ENCODE measurements at places on chromosomes 5 and 9.

- no peak for DNase-seq
Measured at GRCh38 chr5:6823996-6824395, 110.8 kb downstream of the TENT4A start.

DNA sequence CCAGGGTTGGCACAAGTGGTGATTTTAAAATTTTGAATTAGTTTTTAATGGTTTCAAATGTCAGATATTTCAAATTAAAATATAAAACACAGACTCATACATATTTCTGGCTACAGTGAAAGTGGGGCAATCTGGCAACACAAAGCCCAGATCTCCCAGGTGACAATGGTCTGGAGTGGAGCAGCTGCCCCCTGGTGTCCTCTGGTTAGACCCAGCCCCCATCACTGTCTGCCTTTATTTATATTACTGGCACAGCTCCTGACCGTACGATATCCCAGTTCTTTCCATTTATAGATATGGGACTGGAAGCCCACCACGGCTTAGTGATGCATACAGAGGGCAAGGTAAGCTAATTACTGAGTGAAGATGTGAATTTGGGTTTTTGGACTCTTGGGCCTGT lies 37.3 kb downstream of the MACIR start:
- DNase-seq, result no peak

- DNase-seq, result no peak
Measured at GRCh38 chr5:141632650-141633049, 4.0 kb downstream of the HDAC3 start.

- DNase-seq, result no peak
Measured at GRCh38 chr5:558326-558725, 34.1 kb upstream of the SLC9A3 start.

- no peak for DNase-seq
Measured at GRCh38 chr9:136239983-136240330, 5.7 kb downstream of the QSOX2 start.

DNA sequence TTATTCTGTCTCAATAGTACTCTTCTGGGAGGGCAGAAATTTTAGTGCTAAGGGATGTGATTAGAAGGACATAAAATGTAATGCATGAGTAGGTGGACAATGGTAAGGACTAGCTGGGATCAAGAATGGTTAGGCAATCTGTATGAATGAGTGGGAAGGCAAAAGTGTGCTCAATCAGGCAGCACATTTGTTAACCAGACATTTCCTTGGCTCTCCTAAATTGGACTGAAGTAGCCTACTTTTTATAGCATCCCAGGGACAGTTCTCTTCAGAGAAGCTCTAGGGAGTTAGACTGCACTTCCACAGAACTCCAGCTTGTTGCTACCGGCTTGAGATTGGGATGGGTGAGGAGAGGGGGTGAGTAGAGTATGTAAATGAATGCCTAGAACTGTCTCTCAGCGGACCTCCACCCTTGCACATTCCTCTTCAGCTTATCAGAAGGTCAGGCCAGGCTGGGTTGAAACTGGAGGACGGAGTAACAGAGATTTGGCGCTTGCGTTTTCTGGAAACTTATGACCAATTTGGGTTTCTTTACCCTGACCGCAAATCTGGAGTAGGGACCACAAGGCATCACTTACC lies 19.0 kb upstream of the ARL14EPL start:
- DNase-seq, result no peak

DNA sequence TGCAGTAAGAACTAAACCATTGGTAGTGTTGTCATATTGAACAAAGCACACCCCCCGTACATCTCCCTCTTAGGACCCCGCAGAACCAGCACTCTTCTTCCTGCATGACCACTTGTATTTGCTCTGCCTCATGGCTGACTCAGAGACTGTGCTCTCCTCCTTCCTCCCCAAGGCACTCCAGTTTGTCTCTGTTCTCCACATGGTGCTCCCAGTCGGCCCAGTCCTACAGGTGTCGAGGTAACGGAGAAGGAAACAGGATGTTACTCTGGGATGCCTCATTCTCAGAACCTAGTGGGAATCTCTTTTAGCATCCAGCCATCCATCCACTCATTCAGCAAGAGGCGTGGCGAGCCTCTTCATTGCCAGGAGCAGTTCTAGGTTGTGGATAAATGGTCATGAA lies 97.0 kb upstream of the NIPAL4 start:
- DNase-seq, result no peak

DNA sequence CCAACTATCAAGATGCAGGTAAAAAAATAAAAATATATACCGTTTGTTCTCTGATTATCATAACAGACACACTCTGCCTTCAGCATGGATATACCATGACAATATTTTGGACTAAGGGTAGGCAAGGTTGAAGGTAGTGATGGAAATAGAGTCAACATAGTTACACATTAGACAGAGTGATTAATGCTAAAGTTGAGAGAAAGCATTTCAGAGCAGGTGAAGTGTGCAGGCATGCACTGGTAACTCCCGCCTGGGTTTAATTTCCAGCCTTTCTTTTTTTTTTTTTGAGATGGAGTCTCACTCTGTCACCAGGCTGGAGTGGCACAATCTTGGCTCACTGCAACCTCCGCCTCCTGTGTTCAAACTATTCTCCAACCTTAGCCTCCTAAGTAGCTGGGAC lies 458.5 kb downstream of the TLR4 start:
- DNase-seq, result no peak

DNA sequence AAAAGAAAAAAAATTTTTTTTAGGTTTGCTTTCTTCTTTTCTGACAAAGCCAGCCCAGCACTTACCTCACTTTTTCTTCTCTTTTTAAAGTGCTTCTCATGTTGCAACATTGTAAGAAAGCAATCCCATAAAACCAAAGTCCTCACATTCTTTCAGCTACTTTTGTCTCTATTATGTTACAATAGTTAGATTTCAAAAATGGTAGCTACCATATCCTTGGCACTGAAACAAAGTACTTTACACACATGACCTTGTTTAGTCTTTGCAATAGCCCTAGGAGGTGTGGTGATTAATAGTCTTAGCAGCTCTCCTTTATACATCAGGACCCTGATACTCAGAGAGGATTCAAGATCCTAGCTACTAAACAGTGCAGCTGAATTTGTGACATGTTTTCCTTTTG lies 23.5 kb upstream of the CARTPT start:
- no peak for DNase-seq

- no peak for DNase-seq
Measured at GRCh38 chr5:154236-154635, 37.1 kb upstream of the LRRC14B start.

DNA sequence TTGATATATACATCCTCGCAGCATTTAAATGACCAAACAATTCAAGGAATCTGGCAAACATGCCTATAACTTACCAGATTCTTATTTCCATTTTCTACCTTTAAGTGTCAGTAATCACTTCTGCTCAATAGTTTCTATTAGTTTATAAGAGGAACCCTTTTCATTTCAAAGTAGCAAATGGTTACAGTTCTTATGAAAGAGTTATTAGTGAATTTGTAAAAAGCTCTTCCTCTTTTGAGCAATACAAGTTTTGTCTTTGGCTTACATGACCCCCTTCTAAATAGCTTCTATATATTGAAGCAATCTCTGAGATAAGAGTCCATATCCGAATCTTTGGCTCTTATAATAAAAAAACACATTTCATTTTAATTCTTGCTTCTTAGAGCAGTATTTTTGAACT lies 42.0 kb downstream of the ELL2 start:
- DNase-seq, result no peak

GRCh38 chr5:33891788-33892619 lies at the start of gene ADAMTS12:
Gene ADAMTS12, minus strand, starts transcription at chr5:33891990. Its CDS starts 134 bp downstream, at chr5:33891856.
- DNase-seq, result no peak

GRCh38 chr5:146680846-146681584 lies 165.0 kb upstream of the GPR151 start:
- no peak for DNase-seq

GRCh38 chr5:179620703-179621350 lies 2.6 kb downstream of the HNRNPH1 start:
- DNase-seq, result no peak

- DNase-seq, result no peak
Measured at GRCh38 chr9:108776920-108777639, 78.7 kb downstream of the ACTL7B start.

DNA sequence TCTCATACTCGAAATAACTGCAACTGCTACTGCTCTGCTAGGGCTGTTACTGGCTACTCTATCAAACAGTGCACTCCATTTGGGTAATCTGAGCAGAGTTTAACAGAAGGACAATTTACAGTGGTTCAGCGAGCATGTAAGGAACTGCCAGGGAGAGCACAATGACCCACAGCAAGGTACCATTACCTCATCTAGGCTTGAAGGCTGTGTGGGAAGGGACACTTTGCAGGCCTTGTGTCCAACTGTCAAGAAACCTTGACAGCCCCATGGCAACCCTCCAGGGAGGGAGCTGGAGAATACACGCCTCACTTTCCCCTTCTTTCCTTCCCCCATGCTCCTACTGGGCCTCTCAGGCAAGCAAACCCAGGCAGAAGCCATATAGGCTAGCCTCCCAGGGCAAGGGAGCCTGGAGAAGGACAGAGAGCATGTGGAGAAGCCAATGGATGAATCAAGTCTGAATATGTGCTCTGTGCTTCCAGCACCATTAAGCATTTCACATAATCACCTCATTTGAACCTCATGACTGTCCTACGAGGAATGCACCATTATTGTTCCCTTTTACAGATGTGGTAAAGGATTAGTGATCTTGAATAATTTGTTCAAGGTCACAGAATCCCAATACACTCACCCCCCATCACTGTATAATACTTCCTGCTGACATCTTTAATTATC lies 49.9 kb upstream of the JAK2 start:
- DNase-seq, result no peak

- no peak for DNase-seq
Measured at GRCh38 chr9:35549441-35549840, 55.6 kb upstream of the TESK1 start.

- DNase-seq, result no peak
Measured at GRCh38 chr5:143133721-143134120, 269.8 kb downstream of the NR3C1 start.

Data from activated naive CD4-positive, alpha-beta T cell treated with anti-CD3 and anti-CD28 coated beads, Interleukin-2, amount 10 ng/mL, durations not matched to agents 7 days and 5 days (primary cell).